Adrenal gland (tissue), 19 donors: ENCODE measurements at places on chromosomes 16 and 17. TPM values are rescaled to one million over a fixed set of nuclear protein-coding genes. Genes with fewer than 3 reads are reported as not detected.

Gene ITGAD
- polyA plus RNA-seq: 0.03 TPM

Gene KIF2B
- not detected for polyA plus RNA-seq

Gene ABAT
- polyA plus RNA-seq: 12.1 TPM

DNA sequence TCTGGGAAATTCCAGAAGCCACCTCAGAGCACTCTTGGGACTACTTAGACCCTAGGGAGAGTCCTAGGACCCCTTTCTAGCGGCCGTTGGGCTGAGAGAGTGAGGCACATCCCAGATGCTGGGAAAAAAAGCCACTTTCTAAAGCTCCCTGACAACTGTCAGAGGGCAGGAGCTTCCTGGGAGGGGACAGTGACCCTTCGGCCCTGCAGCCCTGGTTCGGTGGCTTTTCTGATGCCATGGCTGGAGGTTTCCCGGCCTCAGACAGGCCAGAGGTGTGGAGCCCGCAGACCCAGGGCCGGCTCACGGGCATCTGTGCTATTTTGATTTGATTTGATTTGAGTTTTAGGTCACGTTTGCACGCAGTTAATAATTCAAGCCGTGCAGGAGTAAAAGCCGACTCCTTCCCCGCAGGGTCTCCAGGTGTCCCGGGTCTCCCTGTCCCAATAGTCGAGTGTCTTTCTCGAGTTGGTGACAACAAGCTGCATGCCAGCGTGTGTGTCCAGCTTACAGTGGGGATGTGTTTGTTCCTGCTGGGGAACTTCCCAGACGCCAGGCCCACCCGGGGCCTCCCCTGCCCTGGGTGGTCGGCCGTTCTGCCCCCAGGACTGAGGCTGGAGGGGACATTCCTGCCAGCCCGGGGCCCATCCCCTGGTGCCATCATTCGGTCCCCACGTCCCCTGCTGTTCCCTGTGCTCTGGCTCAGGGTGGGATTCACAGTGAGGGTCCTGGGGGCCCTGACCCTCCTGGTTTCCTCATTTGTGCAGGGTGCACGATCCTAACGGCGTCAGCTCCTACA, 1.0 kb upstream of the CBFA2T3 start:
- DNase-seq: no peak

- DNase-seq: no peak
These were observed 33.6 kb upstream of the CPPED1 start for GRCh38 chr16:12837291-12837690.

DNA sequence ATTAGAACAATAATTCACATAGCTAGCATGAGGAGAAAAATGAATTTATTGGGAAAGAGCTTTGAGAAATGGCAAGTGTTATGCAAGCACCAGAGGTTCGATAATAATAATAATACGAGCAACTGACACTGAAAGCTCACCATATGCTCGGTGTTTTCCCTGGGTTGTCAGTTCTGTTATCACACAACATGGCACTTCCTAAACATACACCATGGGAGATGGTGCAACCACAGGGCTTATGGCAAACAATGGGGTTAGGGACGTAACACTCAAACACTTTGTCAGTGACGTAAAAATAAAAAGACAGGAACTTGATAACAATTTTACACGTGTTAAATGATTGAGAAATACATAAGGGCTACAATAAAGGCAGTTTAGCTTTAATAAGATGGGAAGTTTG, 23.7 kb downstream of the OR1D5 start:
- no peak for DNase-seq
